ENCODE measurements at places on chromosomes 7 and 10.

DNA sequence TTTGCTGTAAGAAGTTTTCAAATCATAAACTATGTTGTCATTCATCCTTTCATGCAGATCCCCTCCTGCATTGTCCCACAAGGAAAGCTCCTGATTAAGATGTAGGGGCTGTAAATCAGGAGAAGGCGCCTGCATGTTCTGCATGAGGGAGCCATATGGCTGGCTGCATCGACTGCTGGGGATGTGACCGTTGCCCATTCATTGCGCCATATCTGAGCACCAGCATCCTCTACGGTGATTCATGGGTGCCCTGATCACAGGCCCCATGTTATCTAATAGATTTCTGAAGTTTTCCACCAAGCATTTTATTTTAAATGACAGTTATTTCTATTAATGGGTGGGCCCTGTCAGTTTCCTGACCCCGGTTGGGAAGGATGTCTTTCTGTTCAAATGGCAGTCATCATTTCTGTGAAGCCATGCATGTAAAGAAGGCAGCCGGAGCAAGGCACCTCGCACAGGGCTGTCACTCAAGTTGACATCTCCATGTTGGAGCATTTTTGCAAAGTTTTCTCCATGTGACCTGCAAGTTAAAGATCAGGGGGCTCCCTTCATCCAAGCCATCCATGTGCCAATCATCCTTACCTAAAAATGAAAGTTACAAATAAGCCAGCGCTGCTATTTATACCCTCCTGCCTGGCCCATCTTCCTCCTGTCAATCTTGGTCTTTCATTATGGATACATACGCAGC, 128.8 kb downstream of the TEX36 start:
- no peak for ATAC-seq

- peak; percentile 70 for ATAC-seq
These were observed 6.0 kb upstream of the PON1 start for GRCh38 chr7:95330204-95330960.

DNA sequence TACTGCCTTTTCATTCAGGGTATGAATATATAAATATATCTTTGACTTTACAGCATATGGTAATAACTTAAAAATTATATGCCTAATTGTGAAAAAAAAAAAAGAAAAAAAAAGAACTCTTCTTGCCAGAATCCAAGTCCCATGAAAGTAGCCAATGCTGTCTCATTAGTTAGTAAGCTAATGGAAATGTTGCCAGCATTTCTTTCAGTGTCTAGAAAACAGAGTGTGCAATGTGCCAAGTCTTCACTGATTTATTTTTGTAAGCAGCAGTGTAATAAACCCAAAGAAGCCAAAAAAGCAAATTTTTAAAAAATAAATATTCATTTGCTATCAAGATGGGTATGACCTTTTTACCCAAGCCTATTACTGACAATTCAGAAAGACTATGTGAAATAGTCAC, 31.1 kb upstream of the LRRN3 start:
- ATAC-seq: no peak

DNA sequence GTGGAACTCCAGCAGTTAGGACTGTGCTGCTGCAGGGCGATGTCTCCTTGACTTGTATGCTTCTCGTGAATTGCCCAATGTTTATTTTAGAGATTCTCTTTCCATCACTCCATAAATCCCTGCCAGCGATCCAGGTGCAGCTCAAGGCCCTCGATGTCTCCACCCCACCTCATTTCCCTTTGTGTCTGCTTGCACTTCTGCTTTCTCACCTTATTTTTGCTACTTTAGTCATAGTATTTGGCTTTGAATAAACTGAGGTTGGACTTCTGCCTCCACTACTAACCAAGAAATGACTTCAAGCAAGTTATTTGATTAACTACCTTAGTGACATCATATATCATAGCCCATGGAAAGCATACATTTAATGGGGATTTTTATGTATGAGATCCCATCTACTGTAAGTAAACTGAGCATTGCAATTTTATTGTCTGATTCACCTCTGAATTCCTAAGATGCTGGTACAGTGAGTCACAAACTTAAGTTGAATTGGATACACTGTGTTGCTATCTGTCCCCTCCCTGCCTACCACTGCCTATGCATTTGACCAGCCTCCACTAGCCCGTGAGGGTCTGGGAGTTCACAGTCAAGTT, 255.8 kb downstream of the ABCA13 start:
- ATAC-seq: peak; percentile 28

DNA sequence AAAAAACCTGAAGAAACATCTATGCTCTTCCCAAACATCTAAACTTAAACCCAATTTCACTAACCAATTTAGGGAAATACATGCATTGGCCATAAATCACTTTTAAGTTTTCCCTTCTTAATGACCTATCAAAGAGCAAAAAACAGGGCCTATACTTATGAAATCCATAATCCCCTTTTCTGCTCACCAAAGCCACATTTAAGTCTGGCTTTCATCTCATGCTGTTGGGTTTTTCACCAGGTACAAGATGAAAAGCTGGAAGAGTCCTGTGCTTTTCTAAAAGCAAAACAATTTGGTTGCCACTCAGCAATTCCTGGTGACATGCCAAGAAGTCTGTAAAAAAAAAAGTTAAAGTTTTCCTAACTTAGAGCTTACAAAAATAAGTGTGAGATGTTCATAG, 92.6 kb downstream of the HPSE2 start:
- ATAC-seq: no peak

DNA sequence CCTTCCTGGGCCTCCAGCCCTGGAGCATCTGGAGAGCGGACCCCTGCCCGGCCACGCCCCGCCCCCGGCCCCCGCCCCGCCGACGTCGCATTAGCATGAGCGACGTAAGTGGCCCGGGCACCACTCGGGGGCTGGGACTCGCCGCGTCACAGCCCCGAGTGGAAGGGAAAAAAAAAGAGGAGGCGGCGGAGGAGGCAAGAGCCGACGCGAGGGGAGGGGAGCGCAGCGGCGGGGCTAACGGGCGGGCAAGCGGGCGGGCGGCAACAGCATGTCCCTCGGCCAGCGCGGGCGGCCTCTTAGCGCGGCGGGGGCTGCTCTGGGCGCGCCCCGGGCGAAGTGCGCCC, at the start of gene SLC18A3:
Gene SLC18A3, plus strand, starts transcription at position 197 of the 344 bp plus-strand sequence. CDS start 431 bp downstream, outside the sequence.
- ATAC-seq: peak; percentile 23

DNA sequence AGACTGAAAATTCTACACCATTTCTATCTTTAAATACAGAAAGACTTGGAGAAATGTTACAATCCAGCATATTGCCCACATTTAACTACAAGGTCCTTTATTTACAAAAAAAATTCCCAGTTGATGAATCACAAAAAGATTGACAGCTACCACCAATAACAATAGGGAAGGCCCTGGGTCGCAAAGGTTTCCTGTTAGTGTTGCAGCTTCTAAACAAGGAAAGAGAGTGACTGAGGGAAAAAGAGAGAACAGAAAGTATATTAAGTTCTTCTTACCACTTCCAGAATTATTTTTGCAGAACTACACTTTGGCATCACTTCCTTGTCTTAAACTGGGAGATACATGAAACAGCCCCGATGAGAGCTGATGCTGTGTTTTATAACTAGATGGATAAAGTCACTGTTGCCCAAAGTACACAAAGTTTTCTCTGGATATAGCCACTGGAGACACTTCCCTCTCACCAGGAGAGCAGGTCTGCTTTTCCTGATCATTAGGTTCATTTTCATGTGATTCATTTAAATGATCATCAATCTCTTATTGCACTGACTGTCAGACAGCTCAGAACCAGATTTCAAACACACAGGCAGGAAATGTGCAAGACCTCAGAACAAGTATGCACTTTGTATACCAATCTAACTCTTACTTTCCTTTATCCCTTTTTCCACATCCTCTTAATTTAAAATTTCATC, 57.0 kb downstream of the SHTN1 start:
- ATAC-seq: peak; percentile 48

- ATAC-seq: no peak
These were observed at the start of gene NOS3 for GRCh38 chr7:150990416-150991186. TSS of gene NOS3 (plus strand) at chr7:150991017. CDS start at chr7:150993804, 2,787 bp downstream.

DNA sequence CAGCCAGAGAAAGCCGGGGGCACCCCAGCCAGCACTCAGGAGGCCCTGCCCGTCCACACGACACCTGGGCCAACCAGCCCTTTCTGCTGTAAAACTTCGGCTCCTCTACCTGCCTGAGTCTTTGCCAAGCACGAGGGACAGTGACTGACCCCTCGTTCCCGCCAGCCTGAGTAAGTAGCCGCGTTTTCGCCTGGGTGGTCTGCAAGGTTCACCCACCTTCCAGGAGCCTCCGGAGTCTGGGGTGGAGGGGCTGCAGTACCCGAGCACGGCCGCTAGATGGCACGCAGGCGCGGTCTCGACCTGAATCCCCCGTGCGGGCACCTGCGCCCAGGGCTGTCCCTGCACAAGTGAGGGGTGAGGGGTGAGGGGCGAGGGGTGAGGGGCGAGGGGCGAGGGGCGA, 192.7 kb downstream of the PTPRN2 start:
- ATAC-seq: no peak

- ATAC-seq: no peak
These were observed 597.8 kb upstream of the FOXK1 start for GRCh38 chr7:4084271-4084670.

DNA sequence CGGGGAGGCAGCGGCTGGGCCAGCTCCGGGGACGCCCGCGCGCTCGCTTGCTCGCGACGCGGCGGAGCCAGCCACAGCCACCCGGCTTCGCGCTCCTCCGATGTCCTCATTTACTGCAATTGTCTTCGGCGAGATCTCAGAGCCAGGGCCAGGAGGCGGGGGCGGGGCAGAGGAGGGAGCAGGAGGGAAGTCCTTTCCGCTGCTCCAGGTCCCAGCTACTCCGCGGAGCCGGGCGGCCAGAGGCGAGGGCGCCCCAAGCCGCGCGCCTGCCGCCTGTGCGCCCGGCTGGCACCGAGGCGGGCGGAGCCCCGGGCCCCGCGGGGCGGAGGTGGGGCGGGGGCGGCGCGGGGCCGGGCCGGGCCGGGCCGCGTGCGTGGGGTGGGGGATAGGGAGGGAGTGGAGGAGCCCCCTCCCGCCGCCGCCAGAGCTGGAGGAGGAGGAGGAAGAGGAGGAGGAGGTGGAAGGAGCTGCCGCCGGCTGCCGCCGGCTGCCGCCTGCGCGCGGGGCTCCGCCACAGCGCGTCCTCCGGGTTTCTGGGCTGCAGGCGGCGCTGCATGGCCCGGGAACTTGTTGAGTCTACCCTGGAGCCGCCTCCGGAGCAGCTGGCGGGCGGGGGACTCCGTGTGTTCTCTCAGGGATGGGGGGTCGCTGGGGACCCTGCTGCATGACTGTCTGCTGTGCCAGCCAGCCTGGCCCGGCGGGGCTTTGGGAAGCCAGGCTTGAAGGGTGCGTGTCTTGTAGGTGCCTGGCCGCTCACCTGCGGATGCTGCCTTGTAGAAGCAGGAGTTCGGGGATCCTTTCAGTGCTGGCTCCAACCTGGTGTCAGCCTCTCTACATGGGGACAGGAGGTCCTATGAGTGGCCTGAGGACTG, at the start of gene INSYN2A:
Gene INSYN2A, minus strand, starts transcription at position 310 of the 872 bp plus-strand sequence. CDS start 20,196 bp downstream, outside the sequence.
- peak; percentile 56 for ATAC-seq

GRCh38 chr10:59375990-59376389, 13.6 kb upstream of the FAM13C start:
- ATAC-seq: no peak

DNA sequence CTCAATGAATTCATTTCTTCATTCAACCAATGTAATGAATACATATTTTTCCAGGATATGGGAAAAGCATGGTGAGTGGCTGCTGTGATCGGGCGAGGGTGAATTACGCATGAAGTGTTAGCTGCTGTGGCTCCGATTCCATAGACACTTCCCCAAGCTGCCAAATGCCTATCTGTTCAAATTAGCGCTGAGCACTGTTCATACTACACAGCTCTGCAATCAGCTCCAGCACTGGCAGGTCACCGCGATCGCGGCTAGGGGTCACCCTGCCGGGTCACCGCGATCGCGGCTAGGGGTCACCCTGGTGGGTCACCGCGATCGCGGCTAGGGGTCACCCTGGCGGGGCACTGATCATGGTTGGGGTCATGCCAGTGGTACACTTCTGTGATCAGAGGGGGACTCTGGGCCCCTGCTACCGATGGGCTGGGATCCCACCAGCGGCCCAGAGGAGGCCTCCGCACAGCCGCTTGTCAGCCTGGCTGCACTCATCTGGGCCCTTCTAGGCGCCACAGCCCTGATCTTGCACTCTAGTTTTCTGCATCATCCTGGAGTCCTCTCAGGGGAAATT, 49.3 kb downstream of the JAKMIP3 start:
- no peak for ATAC-seq

GRCh38 chr7:81525841-81526240, 244.0 kb downstream of the HGF start:
- no peak for ATAC-seq

GRCh38 chr10:130498934-130499333, 362.7 kb downstream of the GLRX3 start:
- ATAC-seq: no peak

GRCh38 chr7:47228386-47229014, 353.4 kb downstream of the TNS3 start:
- peak; percentile 27 for ATAC-seq

DNA sequence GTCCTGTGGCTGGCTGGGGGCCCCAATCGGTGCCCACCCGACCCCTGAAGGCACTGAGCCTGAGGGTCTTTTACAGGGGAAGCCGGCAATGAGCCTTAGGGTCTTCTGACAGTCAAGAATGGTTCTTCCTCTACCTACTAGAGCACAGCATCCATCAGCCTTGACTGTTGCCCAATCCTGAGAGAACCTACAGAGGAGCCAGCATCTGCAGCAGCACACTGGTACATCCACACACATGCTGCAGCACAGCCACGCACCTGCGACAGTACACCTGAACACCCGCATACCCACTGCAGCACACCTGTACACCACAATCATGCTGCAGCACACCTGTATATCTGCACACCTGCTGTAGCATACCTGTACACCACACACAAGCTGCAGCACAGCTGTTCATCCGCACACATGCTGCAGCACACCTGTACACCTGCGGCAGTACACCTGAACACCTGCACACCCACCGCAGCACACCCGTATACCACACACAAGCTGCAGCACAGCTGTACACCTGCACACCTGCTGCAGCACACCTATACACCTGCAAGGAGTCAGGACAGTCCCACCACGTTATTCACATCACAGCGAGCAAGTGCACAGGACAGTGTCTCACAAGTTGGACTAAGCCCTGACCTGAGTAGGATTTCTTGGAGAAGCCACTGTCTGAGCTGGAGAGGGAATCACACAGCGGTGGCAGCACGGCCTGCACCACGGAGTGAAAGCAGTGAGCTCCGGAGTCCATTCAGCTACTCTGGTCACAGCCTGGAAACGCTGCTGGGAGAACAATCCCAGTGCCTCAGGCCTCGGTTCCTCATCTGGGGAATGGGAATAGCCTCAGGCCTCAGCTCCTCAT, 56.4 kb downstream of the VIPR2 start:
- no peak for ATAC-seq
